ENCODE measurements at places on chromosomes 7 and 10. TPM values are rescaled to one million over a fixed set of nuclear protein-coding genes. Genes with fewer than 3 reads are reported as not detected.

DNA sequence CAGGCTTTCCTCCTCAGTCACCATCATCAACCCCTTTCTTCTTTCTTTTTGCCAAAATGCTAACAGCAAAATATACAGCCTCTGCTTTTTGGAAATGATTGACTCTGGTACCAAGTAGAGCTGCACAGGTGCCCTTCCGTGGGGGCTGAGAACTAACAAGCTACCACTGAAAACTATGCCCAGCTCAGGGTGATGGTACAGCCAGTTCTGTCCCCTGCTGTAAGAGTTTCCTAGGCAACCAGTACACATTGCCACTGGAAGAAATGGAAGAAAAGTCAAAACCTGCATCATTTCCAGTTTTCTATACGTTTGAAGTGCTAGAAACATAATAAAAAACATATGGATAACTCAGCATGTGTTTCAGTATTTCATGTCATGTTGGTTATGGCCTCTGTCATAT is 297.5 kb downstream of the PRKG1 start:
- no peak for DNase-seq

DNA sequence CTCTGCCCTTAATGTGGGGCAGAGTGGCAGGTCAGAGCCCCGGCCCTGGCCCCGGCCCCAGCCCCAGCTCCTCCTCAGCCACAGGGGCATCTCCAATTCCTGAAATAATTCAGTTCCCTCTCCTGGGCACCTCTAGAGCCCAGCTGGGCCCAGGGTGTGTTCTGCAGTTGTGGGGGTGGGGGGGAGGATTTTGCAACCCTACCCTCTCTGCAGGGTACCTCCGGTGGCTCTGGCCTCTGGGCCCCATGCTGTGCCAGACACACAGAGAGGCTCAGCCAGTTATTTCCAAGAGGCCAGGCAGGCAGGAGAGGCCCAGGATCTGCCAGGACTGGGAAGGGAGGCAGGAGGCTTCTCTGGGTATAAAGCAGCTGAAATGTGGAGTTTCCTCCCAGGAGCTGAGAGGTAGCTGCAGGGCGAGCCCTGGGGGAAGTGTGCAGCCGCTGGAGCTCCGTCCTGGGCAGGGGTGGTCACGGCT is 47.9 kb downstream of the PWWP2B start:
- no peak for DNase-seq

- DNase-seq, result no peak
These were observed 10.3 kb downstream of the FAM241B start for GRCh38 chr10:69640196-69640980.

- DNase-seq, result no peak
These were observed 180.3 kb downstream of the SH2D4B start for GRCh38 chr10:80718024-80718423.

DNA sequence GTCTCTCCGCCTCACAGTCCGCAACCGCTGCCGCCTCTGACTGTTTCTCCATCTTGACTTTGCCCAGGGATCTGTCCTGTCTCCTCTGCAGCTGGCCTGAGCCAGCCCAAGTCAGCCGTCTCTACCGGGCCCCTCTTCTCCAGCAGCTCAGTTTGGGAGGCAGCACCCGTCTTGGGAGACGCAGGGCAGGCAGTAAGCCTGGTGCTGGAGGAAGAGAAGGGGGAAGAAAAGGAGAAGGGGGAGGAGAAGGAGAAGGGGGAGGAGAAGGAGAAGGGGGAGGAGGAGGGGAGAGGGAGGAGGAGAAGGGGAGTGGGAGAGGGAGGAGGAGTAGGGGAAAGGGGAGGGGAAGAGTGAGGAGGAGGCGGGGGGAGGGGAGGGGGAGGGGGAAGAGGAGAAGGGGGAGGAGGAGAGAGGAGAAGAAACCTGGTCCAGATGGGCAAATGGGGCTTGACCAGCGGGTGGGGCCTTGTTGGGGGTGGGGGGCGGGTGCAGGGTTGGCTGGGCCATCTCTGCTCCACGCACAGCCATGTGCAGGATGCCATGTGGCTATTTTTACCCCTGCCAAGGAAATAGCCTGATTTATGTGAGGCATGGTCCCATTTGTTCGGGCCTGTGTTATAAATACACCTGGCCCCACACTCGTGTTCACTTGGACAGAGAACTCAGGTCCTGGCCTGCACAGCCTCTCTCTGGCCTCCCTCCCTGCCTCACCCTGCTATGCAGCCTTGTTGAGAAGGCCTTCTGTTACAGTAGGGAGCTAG is 35.9 kb upstream of the FZD9 start:
- no peak for DNase-seq

DNA sequence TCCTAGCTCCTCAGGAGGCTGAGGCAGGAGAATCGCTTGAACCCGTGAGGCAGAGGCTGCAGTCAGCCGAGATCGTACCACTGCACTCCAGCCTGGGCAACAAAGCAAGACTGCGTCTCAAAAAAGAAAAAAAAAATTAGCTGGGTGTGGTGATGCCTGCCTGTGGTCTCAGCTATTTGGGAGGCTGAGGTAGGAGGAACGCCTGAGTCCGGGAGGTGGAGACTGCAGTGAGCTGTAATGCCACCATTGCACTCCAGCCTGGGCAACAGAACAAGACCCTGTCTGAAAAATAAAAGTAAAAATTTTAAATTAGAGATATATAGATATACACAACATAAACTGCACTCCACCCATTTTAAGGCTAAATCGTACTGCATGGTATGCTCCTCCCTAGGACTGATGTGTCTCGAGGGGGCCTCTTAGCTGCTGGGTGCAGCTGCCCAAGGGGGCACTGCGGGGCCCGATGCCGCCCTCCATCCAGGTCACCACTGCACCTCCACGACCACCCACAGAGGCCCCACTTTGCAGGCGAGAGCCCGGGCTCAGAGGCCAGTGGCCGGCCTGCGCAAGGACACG is 40.9 kb upstream of the FOXK1 start:
- DNase-seq, result no peak

DNA sequence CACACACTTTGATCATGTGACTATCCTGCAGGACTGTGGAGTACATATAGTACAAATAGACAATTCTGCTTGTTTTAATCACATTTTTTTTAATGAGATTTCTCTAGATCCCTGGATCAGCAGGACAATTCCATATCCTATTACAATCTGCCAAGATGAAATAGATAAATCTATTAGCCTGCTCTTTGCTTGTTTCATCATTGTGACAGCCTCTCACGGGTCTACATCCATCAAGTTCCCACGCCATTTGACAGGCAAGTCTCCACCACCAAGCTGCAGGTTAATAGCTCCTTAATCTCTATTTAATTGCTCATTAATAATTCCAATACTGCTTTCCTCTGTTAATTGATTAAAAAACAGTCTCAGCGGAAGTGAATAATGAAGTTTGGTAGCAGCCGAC is 671.5 kb downstream of the CCSER2 start:
- no peak for DNase-seq

- no peak for DNase-seq
These were observed 751.9 kb upstream of the POT1 start for GRCh38 chr7:125681508-125681907.

GRCh38 chr7:112136271-112137008 is 69.8 kb downstream of the DOCK4 start:
- DNase-seq, result no peak

DNA sequence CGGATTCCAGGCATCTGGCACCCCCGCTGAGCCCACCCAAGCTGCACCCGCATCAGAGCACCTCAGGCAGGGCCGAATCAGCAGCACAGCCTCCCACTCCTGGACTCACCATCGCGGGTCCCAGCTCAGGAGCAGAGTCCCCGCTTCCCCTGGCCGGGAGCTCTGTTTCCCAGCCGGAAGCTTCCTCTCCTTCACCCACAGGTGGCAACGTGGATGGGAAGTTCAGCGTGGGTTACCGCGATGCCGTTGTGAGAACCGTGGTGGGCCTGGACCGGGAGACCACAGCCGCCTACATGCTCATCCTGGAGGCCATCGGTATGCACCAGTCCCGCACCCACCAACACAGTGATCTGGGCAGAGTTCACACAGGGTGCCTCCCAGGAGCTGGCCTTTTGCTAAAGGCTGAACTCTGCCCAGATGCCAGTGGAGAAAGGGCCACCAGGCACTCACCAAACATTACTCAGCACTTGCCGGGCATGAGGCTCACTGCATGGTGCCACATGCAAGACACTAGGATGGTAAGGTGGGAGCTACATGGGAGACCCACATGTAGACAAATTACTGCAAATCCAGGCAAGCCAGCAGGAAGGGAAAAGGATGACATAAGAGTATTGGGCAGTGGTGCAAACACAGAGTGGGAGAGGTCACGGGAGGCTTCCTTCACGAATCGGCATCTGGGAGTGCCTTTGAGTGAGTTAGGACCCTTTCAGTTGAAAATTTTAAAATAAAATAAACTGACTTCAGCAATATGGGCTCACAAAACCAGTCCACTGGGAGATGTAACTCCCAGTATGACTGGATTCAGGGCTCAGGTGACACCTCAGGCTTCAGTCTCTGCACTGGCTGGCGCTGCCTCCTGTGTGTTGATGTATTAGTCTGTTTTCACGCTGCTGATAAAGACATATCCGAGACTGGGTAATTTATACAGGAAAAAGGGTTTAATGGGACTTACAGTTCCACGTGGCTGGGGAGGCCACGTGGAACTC is 10.4 kb downstream of the C10orf105 start:
- no peak for DNase-seq

- no peak for DNase-seq
These were observed 2.2 kb downstream of the PDZD7 start for GRCh38 chr10:101028446-101029337.

GRCh38 chr10:62654966-62655336 is 149.6 kb upstream of the ADO start:
- DNase-seq, result no peak

- no peak for DNase-seq
These were observed 1102.3 kb downstream of the GRM8 start for GRCh38 chr7:126150278-126150958.

GRCh38 chr7:39332142-39332541 is 234.1 kb upstream of the YAE1 start:
- no peak for DNase-seq

DNA sequence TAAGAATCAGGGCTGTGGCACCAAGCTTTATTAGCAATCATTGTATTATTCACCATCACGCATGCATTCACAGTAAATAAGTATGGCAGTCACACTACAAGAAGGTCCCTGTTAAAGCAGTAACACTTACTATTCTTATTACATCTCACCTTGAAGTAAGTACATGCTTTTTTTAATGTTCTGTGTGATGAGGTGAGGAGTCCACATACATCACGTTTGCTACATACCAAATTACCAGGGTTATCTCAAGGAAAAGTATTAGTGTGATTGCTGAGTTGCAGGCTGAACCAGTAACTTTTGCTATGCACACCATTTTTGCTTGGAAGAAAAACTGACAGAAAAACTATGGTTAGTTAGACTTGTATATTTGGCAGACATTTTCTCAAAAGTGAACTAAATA is 24.7 kb downstream of the CPA1 start:
- DNase-seq, result no peak

GRCh38 chr7:50372923-50373322 is 68.4 kb downstream of the IKZF1 start:
- DNase-seq, result no peak

DNA sequence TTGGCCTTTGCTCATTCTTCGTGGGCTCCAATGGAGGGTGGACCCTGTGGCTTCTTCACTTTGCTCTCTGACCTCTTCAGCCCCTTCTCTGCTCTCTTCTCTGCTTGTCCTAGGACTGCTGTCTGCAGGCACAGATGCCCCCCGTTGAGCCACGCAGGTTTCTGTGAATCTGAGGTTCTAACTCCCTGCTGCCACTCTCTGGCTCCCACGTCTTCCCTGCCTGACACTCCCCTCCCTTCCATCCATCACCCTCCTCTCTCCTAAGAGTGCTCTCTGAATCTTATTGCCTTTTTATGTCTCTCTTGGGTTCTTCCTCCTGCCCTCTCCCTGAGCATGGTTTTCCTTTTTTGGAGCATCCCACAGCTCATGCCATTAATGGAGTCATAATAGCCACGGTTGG is 499.5 kb upstream of the GALNT17 start:
- DNase-seq, result no peak

DNA sequence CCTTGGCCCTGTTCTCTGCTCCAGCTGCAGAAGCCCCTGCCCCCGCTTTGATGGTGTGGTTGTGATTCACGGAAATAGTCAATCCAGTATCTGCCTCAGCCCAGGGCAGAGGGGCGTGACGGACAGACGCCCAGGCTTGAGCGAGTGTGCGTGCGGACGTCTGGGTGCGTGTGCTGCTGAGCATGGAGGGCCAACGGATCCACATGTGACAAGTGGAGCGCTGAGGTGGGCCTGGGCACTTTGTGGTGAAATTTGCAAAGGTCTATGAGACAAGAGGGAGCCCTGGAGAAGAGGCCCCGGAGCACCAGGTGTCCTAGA is 94.4 kb downstream of the WDR37 start:
- DNase-seq, result no peak

DNA sequence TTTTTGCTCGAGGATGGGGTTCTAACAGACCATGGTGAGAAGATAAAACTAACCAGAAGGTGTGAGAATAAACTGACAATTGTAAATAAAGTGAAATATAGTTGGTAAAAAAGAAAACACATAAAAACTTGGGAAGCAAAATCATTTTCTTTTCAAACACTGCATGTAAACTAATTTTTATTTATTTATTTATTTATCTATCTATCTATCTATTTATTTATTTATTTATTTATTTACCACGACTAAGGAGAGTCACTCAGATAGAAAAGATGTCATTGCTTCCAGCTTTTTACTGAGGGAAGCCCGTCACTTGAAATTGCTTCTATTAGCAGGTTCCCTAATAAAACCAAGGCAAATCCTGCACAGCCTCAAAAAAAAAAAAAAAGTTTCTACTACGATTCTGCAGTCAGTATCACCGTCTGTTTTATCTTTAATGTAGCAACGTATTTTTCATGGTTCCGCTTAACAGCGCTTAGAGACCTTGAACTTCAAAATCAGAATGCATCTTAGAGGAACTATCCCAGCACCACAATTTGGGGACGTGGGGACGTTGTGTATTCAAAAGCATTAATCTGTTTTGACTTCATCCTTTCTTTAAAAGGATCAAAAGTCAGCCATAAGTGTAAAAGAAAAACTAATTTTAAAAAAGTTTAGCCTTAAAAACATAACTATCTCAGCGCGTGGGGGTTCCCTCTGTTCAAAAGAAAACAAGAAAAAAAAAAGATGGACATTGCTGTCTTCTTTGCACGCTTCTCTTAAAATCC is 33.3 kb upstream of the EBLN1 start:
- peak; percentile 31 for DNase-seq

- peak; percentile 7 for DNase-seq
These were observed 5.4 kb upstream of the ASL start for GRCh38 chr7:66070222-66070621.

FAM25G gene
- total RNA-seq, result not detected

LMOD2 gene
- not detected for total RNA-seq

C7orf33 gene
- not detected for total RNA-seq

ACTL6B gene
- total RNA-seq, result not detected

PLXNA4 gene
- total RNA-seq, result 1.2 TPM

FAM241B gene
- total RNA-seq, result 37.5 TPM

CARD11 gene
- not detected for total RNA-seq

PIP4K2A gene
- 20.2 TPM for total RNA-seq

SPDYE5 gene
- not detected for total RNA-seq

GRM8 gene
- not detected for total RNA-seq

GDF2 gene
- total RNA-seq, result not detected

CPN1 gene
- not detected for total RNA-seq

RNF32 gene
- total RNA-seq, result 2.2 TPM

ADCY1 gene
- total RNA-seq, result 3.1 TPM

All from PC-3 (cell line).